ENCODE measurements at places on chromosomes 16 and 17.
A peak's percentile ranks its signal among the peaks of the same experiment; 100 is the strongest.

- no peak for DNase-seq
Measured at GRCh38 chr16:64951193-64951592, 170.7 kb downstream of the CDH11 start.

- no peak for DNase-seq
Measured at GRCh38 chr17:16040710-16041251, 41.2 kb downstream of the TTC19 start.

DNA sequence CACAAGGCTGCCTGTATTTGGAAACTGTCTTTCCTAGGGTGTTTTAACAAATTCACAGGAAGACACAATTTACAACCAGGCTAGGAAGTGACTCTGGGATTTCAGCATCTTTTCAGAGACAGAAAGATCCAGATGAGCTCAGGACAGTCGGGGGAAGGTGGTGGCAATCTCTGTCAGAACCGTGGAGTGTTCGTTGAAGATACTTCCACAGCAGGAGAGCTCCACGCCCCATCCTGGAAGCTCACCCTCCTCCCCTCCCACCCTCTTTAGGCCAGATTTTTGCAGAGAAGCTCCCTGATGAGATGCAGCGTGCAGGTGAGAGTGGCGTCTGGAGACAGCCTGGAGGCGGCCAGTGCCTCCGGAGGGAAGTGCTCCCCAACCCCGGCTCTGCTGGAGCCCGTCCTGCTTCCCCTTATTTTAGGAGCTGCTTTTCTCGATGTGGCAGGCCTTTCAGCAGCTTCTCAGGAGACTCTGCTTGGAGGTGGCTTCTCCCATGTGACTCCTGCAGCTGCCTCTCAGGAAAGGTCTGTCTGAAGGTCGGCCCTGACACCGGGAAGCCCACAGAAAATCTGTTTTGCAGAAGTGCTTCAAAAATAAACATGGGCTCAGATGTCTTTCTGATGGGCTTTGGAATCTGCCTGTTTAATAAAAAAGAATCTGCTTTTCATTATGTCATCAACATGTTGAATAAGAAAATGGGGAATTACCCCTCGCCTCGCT, 186.4 kb upstream of the CHMP6 start:
- no peak for DNase-seq

GRCh38 chr17:31900877-31901276, 631 bp downstream of the UTP6 start:
- DNase-seq = no peak

DNA sequence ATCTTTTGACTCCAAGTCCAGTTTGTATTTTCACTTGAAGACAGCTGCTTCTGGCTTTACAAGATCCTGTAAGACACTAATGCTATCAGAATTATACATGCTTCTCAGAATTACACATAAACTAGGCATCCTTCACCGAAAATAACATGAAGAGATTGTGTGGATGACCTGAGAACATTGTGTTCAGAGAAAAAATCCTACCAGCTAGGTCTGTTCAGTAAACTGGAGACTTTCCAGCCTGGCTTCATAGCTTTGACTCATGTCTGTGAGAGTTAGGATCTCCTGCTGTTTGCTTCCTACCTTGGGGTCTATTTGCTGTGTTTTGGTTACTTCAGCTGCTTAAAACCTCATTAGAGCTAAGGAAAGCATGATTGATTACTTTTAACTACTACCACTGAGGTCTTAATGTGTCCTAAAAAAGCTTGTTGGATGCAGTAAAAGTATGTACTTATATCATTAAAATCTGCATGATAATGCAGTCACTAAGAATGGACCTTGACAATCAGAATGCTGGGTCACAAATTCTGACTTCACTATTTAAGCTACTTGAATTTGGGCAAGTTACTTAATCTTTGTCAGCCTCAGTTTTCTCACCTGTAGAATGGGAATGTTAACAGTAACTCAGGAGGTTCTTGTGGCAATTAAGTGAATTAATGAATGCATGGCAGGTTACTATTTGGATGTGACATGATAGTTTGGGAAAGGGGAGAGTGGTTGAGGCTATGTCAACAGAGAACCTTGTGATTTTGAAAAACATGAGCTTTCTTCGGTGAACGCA, 8.0 kb upstream of the MYH13 start:
- no peak for DNase-seq

GRCh38 chr17:43982171-43982570, 22.3 kb upstream of the NAGS start:
- DNase-seq = no peak

- DNase-seq = no peak
Measured at GRCh38 chr16:81216706-81217105, 21.8 kb upstream of the BCO1 start.

DNA sequence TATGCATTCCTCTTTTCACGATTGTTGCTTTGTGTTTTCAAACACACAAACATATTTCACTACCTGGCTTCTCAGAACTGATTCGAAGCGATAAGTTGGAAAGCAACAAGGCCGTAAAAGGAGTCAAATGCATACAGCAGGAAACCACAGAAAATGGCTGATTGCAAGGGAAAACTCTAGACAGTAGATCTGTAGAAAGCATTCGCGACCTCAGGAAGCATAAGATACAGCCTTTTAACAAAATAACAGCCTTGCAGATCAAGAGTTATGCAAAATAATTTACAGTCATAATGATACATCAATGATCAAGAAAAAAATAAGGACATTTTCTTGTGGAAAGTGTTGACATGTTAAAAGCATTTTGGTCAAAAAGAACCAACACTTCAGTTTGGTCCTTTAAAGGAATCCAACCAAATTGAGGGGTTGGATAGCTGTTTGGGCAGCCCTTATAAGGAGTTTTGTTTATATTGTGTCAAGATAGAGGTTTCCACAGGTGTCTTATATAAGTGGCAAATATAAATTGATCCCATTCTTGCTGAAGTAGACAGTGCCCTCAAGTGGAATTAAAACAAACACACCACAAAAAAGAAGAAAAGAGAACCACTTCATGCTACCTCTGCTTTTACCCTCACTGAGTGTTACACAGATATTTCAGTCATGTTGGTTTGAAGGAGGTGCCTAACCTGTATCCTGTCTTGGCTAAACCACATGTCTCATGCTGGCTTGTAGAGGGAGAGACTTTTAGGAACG, 5.5 kb downstream of the CYLD start:
- DNase-seq = peak; percentile 61

GRCh38 chr16:25270577-25270976, 12.9 kb upstream of the ZKSCAN2 start:
- DNase-seq = no peak

GRCh38 chr16:89732142-89732917, 11.0 kb downstream of the ZNF276 start:
- DNase-seq = no peak

DNA sequence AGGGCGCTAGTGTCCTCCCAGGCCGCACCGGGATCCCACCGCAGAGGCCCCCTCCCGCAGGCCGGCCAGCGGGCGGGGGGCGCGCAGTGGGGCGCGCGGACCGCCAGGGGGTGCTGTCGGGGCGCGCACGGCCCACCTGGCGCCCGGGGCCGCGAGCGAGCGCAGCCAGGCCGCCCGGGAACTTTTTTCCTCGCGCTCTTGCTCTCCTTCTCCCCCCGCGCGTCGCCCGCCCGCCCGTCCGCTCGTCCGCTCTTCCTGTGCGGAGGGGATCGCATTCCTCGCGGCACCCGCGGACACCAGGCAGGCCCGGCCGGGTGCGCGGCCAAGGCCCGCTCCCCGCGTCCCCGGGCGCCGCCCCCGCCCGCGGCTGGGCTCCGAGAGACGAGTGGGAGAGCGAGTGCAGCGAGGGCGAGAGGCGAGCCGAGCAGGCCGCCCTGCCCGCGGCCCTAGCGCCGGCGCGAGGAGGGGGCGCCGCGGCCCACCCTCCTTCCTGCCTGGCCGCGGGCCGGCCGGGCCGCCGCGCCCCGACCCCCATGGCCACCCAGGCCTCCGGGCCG, at the start of gene RAI1:
Gene RAI1, plus strand, starts transcription at position 272 of the 557 bp plus-strand sequence. CDS start 111,491 bp downstream, outside the sequence.
- peak; percentile 85 for DNase-seq

DNA sequence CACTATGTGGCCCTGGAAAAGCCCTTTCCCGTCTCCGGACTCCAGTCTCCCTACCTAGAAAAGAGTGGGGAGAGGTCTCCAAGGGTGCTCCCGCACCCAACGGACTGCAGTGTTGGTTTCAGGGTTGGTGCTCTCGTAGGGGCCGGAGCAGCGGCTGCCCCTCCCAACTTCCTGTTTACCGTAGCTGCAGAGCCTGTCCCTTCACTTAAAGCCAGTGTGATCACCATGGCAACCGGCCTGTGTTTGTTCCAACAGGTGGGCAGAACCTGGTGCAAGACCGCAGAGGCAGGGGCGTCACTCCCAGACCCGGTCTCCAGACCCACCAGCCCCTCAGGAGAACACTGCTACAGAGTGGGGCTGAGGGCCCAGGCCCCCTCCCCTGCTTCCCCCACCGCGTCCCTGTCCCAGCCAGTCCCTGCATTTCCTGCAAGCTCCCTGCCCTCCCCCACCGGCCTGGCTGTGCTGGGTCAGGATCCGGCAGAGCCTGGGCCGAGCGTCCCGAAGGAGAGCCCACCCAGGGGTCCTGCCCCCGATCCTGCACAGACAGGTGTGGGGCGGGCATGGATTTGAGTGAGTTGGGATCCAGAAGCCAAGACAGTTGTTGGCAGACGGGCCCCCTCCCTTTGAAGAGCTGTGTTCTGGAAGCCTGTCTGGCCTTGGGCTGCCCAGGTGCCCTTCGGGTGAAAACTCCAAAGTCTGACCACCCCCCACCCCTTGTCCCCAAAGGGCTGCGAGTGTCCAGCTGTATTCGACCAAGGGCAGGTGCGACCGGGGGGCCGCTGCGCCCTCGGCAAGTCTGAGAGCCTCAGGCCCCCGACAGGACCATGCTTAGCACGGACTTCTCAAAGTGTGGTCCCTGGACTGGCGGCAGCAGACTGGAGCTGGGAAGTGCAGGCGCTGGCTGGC, 1.5 kb upstream of the BAIAP3 start:
- peak; percentile 85 for DNase-seq

GRCh38 chr16:4052801-4053293, 63.4 kb downstream of the ADCY9 start:
- DNase-seq = no peak

DNA sequence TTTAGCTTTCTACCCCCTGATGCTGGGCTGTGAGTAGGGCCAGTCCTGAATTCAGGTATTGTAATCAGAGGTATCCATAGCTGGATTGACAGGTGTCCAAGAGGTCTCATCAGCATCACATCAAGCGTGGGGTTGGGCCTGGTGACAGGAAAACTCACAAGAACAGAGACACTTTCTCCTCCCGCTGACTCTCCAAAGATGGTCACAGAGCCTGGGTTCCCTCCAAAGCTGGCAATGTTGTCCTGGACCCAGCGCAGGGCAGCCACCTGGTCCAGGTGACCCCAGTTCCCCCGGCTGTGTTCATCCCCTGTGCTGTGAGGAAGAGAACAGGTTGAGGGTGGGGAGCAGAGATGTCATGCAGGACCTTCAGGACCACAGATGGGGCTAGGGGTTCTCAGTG, 11.7 kb downstream of the CES1 start:
- no peak for DNase-seq

DNA sequence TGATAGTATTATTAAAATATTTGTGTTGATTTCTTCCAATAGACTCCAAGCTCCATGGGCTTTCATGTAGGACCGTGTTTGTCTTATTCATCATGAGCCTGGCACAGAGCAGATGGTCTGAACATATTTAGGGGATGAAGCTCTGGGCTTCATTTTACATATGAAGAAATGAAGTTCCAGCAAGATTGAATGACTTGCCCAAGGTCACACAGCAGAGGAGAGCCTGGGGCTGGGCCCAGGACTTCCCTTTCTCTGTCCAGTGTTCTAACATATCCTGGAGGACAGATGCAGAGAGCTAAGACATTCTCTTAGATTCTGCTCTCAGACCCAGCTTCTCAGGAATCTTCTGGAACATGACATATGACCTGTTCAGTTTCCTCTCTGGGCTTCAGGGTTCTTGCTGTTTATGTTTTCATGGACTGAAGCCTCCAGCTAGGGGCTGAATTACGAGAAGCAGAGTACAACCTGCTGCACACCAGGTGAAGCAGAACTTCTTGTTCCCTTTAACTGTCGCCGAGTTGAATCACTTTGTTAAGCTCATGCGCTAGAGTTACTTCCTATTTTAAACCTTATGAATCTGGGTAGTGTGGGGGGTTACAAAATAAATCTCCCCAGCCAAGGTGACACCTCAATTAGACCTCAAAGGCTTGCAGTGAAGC, 53.6 kb downstream of the GPRC5B start:
- no peak for DNase-seq

DNA sequence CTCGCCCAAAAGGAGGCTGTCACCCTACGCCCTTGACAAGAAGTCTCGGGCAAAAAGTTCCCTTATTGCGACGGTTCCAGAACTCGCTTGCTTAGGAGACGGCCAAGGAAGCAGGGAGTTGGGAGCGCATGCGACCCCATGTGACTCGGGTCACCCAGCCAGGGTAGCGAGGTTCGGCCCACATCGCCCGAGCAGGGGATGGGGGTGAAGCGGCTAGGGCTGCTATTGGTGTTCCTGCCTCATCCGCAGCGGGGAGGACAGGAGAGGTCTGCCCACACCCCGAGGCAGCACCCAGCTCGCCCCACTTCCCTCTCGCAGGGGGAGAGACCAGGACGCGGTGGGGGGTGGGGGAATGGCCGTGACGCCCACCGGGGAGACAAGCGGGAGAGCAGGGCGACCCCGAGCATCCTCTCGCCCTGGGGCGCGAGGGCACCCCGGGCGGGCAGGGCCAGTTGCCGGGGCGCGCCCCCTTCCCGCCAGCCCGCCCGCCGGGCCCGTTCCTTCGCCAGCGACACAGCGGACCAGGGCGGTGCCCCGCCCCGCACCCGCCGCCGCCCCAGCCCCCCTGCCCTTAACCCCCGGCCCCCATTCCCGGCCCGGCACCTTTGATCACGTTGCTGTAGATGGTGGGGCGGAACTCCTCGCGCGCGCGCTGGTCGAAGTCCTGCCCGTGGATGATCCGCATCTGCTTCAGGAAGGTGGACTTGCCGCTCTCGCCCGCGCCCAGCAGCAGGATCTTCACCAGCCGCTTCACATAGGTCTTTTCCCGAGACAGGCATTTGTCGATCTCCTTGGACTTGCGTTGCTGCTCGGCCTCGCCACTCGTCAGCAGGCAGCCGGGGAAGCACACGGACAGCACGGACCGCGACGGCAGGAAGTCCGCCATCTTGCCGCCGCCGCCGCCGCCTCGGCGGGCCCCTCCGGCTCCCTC, 567 bp downstream of the GNA13 start:
- peak; percentile 62 for DNase-seq

DNA sequence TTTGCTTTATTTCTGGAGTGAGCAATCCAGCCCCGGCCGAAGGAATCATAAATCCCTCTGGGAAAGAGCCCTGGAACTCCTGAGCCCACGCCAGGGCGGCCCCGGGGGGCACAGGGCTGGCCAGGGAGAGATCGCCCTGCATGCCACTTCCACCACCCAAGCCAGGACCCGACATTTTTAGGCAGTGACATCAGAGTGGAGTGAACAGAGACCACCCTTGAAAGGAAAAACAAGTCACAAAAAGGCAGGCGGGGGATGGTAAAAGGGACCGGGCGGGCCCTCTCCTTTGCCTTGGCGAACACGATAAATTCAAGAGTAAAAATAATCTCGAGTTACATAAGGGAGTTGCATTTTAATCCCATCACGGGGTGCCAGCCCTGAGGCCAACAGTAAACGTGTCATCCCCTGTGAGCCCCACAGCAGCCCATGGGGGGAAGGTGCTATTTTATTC, 284.1 kb downstream of the C16orf95 start:
- DNase-seq = no peak

- no peak for DNase-seq
Measured at GRCh38 chr17:73300392-73300791, 11.4 kb downstream of the CDC42EP4 start.

- no peak for DNase-seq
Measured at GRCh38 chr17:49946964-49947584, 21.9 kb upstream of the DLX4 start.

GRCh38 chr17:49972486-49973270, 3.7 kb downstream of the DLX4 start:
- DNase-seq = no peak
